ENCODE measurements at places on chromosomes 5 and 9.

DNA sequence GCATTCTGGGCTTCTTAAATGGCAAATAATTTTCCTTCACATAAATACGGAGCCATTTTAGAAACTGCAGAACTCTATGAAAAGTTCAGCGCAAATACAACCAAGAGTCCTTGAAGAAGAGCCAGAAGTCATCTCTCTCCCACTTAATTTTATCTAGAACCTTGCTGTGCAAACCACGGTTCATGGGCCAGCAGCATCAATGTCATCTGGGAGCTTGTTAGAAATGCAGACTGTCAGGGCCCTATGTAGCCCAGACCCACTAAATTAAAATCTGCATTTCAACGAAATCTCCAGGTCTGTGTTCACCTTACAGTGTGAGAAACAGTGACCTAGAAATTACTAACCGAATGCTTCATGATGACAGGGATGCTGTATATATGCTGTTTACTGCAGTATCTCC, 12.2 kb downstream of the EFNA5 start:
- DNase-seq, result no peak

DNA sequence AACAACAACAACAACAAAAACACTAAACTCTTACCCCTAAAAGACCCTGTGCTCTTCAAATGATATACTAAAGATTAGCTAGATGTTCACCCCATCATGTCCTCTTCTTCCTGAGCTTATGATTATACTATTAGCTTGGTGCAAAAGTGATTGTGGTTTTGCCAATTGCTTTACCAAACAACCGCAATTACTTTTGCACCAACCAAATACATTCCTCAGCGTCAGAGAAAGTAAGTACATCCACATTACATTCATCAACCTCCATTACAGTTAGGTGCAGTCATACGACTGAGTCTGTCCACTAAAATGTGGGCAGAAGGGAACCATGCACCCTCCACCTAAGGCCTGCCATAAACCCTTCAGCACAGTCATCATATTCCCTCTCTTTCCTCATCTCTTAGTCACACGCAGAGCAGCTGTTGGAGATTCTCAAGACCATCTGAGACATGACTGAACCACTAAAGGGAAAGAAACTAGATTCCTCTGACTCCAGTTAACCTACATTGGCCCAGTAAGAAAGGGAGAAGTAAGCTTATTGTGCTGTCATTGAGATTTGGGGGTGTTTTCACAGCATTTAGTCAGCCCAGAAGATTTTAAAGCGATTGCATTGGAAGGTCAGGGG, 181.6 kb upstream of the TLE4 start:
- DNase-seq, result no peak

GRCh38 chr5:129988453-129988852, 84.2 kb downstream of the CHSY3 start:
- DNase-seq, result no peak

DNA sequence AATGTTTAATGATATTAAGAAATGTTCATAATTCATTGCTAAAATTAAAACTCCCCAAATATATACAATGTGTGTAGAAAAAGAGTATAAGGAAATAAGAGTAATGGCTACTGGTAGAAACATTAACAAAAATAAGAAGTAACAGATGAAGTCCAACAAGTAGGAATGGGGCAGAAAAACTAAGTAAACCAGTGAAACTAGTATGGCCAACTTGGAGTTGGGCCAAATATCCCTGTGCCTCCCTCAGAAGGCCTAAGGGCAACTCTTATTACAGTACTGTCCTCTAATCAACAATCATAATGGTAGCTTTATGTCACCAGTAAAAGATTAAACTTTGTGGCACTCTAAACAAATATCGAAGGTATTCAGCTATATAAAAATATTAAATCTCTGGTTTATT, 93.5 kb downstream of the SSBP2 start:
- DNase-seq, result peak; percentile 32

- no peak for DNase-seq
Measured at GRCh38 chr5:95565280-95565920, 10.5 kb downstream of the ARSK start.

DNA sequence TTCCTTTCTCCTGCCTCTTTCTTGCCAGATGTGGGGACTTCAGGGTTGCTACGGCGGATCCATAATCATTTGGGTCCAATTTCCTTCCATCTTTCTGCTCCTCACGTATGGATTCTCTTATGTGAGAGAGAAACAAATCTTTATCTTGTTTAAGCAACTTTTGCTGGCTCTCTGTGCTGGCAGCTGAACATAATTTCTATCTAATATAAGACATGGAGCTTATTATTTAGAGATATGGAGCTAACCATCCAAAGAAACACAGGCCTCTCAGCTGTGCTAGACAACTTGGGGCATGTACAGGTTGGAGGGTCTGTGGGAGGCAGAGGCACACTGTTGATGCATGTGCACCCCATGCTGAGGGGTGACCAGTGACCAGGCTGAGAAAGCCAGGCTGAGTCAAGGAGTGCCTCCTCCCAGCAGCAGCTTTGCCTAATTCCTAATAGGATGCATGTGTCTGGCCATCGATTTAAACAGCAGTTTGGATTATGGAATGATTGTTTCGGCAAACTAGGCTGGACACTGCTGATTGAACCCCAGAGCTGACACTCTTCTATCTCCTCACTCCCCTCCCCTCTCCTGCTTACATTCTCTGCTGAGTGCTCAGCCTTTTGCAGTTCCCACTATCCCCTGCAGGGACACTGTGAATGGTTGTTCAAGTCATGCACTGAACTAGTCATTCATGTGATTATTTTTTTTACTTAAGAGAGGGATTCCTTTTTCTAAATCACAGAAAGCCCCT, 195.8 kb downstream of the ERCC6L2 start:
- no peak for DNase-seq

DNA sequence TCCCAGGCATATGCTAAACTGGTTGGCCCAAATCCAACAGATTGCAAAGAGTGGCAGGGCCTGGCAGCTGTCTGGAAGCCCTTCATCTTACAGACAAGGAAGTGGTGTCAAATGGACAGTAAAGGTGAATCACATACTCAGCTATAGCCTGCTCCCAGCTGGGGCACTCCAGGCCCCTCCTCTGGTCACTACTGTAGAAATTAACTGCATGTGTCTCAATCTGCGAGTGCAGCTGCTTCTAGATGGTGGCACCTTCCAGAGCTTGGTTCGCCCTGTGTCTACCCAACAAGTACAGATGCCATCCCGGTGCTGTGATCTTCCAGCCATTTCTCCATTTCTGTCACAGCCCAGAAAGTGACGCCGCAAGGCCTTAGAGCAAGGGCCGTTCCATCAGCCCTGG, 50.2 kb downstream of the OTULIN start:
- no peak for DNase-seq

All from stomach (tissue), 19 donors.